ENCODE measurements at places on chromosomes 4 and X.
A peak's percentile ranks its signal among the peaks of the same experiment; 100 is the strongest.

DNA sequence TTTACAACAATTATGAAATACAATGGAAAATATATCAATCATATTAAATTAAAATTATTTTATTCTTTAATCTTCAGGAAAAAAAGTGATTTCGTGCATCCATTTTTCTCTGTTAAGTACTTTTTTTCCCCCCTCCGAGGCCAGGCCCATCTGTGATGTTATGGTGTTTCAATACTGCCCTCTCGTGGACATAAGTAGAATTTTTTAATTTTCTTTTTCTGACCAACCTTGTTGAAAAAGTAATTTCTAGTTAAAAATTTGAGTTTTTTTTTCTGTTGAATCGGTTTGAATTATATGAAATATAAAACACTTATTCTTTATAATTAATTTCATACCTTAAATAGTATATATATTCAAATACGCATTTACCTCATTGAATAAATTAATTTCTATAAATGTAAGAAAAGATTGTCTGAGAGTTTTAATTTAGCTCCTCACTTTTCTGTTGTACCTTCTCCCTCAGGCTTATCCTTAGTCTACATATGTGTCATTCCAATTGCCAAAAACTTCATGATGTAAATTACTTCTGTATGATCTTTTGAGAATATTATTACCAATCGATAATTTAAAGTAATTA lies 175.8 kb upstream of the TECRL start:
- peak; percentile 19 for DNase-seq

GRCh38 chrX:10223276-10223675 lies 66.5 kb downstream of the CLCN4 start:
- no peak for DNase-seq

DNA sequence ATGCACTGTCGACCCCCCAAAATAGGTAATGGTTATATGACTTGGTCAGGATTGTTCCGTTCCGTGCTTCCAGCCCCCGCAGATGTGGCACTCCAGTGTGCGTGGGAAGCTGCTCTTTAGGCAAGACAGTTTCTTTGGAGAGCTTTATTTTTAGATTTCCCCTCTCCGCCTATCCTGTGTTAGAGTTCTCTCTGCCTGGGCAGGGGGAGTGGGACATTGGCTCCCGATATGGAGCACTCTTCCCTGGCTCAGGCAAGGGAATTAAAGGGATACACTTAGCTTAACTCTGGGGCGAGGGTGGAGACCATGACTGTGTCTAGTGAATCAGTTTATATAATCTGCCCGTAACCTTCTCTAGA lies 36.0 kb downstream of the DLG3 start:
- no peak for DNase-seq

DNA sequence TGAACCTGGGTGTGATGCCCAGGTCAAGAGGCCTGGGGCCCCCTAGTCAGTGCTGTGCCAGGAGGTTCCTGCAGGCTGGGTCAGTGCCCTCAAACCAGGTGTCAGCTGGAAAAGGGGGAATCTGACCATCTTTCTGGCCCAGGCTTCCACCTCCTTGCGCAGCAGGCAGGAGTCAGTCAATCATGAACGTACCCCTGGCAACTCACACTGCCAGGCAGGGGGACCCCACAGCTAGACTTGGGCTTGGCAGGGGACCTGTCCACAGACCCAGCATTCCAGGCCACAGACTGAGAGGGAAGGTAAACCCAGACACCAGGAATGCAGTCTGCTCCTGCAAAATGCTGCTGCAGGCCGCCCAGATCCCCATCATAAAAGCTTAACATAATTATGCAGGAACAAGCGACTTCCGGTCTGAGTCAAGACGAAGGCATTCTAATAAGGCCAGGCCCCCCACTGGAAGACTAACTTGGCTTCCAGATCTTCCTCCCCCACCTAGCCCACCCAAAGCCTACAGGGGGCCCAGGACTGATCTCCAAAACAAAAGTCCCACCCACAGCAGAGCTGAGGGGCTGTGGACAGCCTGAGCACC lies 156.3 kb downstream of the BCOR start:
- DNase-seq: no peak

DNA sequence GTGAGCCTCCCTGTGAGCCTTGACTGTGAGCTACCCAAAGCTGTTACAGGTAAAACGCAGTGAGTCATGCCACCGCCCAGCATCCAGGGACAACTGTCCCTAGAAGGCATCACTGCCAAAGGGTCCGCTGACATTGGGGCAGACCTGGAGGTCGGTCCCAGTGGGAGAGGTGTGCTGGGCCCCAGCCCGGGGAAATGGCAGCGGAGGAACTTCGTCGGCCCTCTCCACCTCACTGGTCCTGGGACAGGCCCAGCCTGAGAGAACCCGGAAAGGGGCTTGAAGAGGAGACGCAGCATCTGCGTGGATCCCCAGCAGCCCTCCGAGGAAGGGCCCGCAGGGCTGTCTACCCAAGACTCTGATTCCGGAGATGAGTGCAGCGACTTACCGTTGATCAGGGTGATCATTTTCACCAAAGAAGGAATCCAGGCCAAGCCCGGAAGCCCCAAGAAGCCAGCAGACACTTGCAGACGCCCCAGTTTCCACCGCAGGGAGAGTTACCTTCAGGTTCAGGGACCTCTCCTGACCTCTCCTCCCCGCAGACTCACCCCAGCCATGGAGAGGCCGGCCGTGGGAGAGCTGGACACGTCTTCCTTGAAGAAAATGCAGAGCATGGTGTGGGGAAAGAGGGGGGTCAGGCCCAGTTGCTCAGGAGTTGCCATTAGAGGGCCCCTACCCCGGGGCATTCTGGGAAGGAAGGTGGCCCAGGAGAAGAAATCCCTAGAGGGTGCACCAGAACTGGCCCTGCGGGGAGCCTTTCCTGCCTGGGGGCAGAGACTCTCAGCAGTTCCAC lies 51.2 kb downstream of the CXorf49B start:
- DNase-seq: no peak

DNA sequence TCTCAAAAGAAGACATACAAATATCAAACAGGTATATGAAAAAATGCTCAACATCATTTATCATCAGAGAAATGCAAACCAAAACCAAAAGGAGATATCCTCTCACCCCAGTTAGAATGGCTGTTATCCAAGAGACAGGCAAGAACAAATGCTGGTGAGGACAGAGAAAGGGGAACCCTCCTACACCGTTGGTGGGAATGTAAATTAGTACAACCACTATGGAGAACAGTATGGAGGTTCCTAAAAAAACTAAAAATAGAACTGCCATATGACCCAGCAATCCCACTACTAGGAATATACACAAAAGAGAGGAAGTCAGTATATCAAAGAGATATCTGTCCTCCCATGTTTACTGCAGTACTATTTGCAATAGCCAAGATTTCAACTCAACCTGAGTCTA lies 83.5 kb downstream of the CDS1 start:
- no peak for DNase-seq

DNA sequence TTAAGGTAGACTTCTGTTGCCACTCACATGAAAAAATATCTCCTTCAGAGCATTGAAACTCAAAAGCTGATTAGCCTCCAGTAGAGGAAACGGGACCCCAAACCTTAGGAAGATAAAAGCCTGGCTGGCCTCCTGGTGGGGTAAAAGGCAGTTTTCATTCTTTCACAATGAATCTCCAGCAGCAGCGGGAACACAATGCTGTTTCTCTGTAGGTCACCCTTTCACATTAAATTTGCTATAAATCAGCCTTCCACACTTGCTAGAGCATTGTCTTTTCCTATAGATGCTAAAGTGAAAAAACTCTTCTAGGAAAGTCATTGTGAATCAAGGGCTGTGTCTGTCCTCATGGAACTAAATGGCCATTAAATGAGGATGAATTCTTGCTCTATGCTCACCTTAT lies 207.3 kb upstream of the MAGEB2 start:
- no peak for DNase-seq

- peak; percentile 20 for DNase-seq
These were observed 59.4 kb downstream of the TSC22D3 start for GRCh38 chrX:107716118-107716684.

DNA sequence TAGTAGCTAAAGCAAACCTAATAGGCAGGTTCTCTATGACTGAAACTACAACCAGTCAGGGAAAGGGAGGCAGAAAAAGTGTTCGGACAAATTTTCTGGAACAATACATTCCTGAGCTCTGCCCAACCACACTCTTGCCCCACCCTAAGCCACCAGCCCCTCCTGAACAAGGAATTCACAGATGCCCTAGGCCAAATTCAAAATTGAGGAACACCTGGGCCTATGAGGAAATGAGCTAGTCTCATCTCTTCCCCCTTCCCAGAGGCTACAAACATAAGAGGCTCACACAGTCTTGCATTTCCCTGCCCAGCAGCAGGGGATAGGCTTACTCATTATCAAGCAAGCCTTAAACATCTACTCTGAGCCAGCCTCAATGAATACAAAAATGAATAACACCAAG lies 284.7 kb downstream of the ZNF674 start:
- no peak for DNase-seq

DNA sequence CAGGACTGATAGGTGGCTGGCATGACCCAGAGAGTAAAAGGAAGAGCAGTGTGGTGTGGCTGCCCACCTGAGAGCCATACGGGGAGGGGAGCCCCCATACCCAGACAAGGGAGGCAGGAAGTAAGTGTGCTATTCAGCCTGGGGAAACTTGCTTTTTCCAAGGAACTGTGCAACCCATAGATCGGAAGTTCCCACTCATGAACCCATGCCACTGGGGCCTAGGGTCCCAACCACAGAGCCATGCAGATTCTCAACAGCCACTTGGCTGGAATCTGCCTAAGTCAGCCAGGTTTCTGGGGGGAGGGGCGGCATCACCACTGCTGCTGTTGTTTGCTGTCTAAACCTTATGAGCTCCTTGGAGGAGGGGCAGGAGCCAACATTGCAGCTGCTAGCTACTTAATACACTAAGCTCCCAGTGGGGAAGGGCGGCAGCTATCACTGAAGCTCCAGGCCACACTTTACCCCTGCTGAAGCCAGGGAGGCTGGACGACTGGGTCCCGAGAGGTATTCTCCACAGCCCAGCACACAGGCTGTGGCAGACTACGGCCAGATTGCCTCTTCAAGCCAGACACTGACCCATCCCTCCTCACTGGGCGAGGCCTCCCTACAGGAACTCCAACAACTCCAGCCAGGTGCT lies 410.4 kb downstream of the INPP4B start:
- peak; percentile 52 for DNase-seq

DNA sequence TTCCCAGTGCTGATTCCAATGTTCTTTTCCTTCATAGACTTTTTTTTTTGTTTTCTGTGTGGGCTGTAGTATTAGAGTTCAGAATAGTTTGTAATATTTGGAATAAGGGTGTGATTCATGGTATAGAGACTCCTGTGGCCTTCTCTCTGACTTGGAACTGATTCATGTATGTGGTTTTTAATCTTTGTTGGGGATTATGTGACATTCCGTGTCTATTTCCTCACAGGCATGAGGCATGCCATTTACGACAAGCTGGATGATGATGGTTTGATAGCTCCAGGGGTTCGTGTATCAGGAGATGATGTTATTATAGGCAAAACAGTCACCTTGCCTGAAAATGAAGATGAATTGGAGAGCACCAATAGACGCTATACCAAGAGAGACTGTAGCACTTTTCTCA lies 44.4 kb downstream of the POLR2B start:
- no peak for DNase-seq

DNA sequence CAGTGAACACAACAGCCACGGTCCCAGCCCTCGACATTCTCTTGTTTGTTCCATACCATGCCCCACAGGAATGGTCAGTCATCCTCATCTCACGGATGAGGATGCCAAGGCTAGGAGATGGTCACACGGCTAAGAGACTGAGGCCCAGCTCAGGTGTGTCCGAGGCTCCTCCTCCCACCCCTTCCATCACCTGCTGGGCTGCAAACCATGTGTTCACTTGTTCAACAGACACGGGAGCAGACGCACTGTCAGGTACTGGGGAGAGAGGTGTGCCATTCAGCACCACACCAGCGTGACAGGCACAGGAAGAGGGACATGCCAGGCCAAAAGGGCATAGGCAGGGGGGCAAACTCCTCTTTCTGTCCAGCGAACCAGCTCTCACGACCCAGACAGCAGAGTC lies 45.9 kb downstream of the ABLIM2 start:
- no peak for DNase-seq

GRCh38 chr4:48910511-48910910 lies 3.9 kb upstream of the OCIAD2 start:
- no peak for DNase-seq

DNA sequence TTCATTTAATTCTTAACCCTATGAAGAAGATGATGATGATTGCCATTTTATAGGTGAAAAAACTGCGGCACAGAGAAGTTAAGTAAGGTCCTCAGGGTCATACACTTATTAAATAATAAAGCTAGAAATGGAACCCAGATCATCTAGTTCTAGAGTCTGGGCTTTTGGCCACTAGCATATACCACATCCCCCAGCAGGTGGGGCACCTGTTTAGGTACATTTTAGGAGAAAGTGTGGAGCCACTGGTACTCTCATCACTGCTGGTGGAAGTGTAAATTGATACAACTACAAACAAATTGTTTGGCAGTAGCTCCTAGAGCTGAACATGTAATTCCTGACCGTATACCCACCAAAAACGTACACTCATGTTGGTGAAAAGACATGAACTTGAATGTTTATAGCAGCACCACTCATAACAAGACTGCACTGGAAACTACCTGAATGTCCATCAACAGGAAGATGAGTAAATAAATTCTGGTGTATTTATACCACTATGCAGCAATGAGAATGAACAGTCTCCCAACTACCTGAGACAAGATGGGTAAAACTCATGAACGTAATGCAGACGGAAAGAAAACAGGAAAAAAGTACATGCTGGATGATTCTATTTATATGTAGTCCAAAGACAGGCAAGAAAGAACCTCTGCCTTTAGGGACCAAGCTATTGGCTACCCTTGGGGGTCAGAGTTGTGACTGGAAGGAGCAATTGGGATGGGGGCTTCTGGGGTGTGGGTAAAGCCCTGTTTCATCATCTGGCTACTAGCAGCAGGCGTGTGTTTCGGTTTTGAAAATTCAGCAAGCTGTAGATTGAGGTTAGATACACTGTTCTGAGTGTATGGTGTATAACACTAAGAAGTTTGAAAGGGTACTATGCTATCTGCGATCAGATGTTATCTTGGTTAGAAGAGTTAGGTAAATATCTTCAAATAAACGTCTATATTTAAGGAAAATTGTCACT lies 72.3 kb upstream of the ADGRG2 start:
- no peak for DNase-seq

- no peak for DNase-seq
These were observed 16.8 kb downstream of the MUC7 start for GRCh38 chr4:70488748-70489147.

DNA sequence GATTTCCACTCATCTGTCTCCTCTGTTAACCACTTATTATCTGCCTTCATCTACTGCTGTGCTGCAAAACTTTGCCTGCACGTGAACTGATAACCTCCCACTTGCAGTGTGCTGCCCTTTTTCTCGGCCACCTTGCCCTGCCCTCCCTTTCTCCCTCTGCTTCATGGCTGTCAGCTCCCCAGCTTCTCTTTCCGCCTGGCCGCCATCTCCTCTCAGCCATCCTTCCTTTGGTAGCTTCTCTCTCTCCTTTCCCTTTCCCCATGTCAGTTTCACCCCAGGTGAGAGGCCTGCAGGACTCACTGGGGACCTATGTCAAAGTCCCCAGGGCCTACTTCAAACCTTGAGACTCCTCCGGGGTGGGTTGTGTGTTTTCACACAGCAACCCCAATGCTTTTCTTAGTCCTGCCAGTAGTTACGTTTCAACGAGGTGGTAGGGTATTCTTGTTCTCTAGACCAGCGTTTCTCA lies 6.6 kb downstream of the MSL3 start:
- no peak for DNase-seq

Data from NCI-H524 (cell line).